Esophagus mucosa (tissue), 1 donor: ENCODE measurements at places on chromosomes 16 and 17. TPM values are rescaled to one million over a fixed set of nuclear protein-coding genes. Genes with fewer than 3 reads are reported as not detected.

DNA sequence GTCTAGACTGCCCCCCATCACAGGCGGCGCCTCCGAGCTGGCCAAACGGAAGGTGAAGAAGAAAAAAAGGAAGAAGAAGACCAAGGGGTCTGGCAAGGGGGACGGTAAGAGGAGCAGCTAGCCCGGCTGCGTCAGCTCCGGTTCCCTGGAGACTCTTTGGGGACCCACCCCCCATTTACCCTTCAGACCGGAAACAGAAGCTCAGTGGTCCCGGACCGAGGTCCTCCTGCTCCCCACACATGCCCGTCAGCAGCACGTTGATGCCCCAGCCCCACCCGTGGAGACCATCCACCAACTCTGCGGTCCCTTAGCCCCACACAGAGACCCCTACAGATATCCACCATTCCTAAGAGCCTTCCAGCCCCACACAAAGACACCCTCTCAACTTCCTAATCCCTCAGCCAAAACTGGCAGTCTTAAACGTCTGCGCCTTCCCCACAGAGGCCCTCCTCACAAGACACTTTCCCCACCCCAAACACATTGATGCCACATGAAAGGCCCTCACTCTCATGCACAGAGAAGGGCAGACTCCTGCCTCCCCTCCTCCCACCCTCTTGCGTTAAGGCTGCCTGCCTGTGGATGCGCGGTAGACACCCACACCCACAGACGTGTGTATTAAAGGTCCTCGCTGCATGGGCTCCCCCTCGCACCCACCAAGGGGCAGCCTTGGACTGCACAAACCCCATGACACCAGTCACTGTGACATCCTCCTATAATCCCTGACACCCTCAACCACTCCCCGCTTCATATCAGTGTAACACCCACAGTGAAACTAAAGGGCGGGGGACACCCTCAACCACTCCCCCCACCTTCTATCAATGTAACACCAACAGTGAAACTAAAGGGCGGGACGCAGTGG lies 58.2 kb upstream of the RPH3AL start:
- ATAC-seq = peak; percentile 9

DNA sequence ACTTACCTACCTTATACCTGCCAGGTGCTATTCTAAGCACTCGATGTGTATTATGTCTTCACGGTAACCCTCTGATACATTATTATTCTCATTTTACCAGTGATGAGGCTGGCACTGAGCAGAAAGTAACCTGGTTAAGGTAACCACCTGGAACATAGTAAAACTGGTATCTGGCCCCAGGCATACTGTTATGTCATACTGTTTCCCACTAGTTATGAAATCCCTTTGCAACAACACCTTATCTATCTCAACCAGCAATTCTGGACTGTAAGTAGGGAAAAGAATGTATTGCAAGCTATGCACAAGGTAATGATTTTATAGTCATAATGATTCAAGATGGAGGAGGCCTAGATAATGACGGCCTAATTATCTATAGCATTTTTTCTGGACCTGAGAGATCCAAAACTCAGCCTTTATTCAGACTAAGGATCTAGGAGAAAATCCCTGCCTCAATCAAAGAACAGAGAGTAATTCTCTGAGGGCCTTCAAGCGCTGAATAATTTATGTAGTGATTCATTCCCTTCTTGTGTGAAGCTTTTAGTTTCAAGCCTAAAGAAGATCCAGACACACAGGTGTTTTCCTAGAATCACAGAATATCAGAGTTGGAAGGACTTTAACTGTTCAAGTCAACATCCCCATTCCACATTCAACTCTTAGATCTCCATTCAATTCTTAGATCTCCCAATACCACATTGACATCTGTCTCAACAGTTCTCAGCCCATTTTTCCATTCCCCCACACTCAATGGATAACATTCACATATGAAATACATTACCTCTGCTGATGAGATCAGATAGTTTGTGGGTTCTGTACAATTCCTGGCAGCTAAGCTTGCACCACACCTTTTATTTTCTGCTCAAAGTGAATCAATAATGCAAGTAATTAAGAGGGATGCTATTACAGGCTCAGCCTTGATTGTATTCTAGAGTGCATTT lies 14.9 kb upstream of the MMD start:
- ATAC-seq = no peak

DNA sequence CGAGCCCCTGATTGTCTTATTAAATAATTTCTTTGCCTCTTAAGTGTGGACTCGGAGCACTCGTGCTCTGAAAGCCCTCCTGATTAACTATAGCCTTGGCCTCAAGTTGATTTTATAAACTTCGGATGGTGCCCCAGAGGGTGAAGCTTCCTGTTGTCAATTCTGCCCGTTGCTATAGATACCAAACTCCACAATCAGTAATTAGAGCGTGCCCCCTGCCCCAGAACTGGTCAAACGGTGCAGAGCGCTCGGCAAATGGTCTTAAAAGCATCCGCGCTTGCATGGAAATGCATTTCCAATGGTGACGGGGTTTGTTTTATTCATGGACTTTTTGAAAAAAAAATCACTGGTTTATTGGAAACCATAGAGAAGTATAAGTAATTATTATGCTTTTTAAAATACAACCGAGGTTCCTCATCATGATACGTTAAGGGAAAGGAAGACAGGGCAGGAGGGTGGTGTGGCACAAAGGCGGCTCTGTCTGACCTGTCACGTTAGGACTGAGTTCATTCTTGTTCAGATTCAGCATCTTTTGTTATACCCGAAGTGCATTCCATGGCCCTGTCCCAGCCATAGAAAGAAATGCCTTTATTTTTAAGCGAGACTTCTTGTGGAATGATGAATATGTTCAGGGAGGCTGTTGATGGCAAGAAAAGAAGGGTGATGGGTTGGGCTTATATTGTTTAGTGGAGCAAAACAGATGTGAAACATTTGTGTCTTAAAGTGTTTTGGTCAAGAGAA lies 476.4 kb downstream of the MAF start:
- no peak for ATAC-seq

DNA sequence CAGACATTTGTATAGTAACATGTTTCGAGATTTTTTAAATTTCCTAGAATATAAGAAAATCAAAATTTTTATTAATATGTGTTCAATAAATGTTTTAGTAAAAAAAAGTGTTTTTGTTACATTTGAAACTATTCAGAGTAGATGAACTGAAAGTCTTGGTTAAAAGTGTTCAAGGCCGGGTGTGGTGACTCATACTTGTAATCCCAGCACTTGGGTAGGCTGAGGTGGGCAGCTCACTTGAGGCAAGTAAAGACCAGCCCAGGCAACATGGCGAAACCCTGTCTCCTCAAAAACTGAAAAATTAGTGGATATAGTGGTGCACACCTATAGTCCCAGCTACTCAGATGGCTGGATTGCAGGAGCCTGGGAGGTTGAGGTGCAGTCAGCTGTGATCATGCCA lies 16.8 kb upstream of the PHKG2 start:
- peak; percentile 27 for ATAC-seq

DNA sequence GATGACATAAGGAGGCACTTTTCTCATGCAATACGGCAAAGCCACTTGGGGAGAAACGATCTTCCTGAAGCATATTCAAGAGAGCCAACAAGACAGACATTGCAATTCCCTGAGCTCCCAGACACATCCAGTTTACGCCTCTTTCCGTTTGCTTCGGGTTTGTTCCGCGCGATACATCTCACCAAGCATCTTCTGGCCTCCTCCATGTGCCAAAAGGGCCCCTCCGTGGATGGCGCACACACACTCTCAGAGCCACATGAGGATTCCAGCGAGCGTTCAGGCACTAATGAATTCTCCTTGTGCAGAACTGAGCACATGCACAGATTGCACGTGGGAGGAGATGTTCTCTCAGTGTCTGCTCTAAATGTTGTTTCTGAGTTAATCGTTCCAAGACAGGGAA lies 146.7 kb upstream of the SHISA6 start:
- ATAC-seq = no peak

GRCh38 chr17:57104461-57105175 lies 19.6 kb downstream of the AKAP1 start:
- ATAC-seq = no peak

- ATAC-seq = no peak
Observed at GRCh38 chr17:80111702-80112470, 10.5 kb downstream of the GAA start.

- ATAC-seq = no peak
Observed at GRCh38 chr16:54538276-54538675, 251.7 kb upstream of the IRX3 start.

DNA sequence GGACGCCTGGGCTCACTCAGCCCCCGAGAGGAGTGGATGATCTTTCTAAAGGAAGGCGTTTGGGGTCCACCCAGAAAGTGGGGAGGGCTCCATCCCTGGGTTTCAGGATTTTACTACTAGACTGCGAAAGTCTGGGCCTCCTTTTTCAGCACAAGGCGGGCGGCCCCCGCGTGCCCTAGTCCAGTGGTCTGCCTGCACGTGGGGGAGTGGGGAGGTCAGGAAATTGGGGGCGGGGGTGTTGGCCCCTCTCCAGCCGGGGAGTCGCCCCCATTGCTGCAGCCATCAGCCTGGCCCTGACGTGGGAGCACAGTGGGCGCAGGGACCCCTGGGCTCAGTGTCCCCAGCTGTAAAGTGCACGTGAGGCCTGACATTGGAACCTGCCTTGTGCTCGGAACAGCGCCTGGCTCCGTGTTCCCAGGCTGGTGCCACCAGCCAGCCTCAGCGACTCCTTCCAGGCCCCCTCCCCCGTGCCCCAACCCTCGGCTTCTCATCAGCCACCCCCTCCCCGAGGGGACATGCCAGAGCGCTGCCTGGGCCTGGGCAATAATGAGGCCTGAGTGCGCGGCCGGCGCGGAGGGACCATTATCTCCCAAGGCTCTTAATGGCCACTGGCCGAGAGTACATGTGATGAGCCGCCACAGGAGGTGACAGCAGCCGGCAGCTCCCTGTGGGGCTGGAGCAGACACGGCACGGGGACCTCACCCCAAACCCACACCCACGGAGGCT lies 2.4 kb upstream of the C1QTNF8 start:
- no peak for ATAC-seq

GRCh38 chr17:65855245-65855644 lies 293.8 kb upstream of the AXIN2 start:
- ATAC-seq = peak; percentile 88

- ATAC-seq = peak; percentile 72
Observed at GRCh38 chr16:77169650-77170236, 21.2 kb upstream of the MON1B start.

DNA sequence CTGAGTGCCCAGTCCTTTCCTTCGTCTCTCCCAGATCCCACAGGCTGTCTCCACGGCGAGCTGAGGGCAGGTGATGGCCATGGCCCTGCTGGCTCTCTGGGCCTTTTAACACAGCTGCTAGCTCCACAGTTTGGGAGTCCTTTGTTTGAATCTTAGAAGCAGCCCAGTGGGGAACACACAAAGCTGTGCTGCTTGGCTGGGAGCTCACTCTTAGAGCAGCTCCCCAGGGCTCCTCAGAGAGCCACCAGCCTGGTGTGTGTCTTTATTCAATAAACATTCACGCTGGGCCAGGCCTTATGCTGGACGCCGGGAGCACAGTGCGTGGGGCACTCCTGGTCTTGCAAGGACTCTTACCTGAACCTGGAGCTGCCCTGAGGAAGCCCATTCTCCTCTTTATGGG lies 29.7 kb downstream of the WNT3 start:
- ATAC-seq = no peak

GRCh38 chr17:21272881-21273792 lies 11.4 kb upstream of the MAP2K3 start:
- ATAC-seq = peak; percentile 3

DNA sequence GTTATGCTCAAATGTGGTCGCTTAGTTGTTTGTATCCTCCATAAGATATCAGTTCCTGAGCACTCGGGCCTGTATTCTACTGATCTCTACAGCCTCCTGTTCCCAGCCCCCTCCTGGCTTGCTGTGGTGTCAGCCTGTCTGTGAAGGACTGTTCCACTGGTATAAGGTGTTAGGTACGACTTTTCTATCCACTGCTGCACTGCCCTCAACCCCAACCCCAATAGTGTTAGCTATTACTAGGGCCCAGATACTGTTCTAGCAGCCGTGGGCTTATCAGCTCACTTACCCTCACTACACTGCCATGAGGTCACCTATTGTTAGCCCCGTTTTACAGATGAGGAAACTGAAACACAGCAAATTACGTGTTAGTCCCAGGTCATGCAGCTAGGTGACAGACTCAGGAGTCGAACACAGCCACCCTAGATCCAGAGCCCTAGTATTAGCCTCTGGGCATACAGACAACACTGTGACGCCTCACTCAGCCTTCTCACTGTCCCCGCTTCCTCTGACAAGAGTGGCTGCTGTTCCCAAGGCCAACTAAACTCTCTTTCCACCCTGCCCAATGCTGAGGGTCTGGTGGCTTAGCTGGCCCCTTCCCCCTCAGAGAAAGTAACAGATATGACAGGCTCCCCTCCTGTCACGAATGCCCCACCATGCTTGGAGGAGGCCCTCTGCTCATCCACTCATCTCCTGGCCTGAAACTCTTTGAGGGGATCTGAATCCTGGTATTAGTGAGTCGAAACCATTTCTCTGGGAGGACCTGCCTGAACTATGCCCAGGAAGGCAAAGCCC lies 25.6 kb upstream of the ZNF652 start:
- no peak for ATAC-seq

DNA sequence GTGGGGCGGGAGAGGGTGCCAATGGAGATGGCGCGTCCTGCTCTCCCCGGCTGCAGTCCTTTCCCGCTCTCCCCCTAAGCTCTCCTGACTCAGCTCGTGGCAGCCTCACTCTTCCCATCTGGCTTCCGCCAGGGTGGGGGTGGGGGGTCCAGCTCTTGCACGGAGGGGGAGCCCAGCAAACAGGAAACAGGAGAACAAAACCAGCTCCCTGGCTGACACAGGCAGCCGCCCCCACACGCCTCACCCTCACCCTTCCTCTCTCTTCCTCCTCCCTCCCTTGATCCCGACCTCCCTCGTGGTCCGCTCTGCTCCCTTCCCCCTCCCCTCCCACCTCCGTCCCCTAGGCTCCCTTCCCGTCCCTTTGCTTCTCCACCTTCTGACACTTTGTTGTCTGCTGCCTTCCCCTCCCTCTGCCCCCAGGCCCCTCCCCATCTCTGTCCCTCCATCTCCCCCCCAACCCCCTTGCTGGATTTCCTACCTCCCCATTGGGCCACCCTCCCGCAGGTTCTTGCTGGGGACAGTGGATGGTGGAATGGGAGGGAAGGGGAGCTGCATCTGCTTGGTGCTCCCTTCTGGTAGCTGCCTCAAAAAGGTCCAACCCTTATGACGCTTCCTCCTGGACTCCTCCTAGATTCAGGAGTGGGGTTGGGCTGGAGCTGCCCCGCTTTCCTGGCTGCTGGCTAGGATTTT lies 23.7 kb downstream of the ARHGAP23 start:
- peak; percentile 7 for ATAC-seq

DNA sequence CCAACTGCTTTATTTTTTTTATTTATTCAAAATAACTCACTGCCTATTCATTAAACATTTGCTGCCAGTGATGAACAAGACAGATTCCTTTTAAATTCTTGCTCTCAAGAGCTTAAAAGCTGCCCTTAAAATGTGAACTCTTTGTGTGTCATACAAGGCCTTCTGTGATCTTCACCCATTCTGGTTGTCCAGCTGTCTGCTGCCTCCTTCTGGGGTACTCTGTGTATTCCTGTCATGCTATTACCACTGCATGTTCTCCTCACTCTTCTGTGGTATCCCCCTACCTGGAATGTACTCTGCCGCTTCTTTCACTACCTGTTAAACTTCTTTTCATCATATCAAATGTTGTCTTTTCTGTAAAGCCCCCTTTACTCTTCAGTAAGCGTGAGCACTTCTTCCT lies 165.8 kb downstream of the CHD9 start:
- ATAC-seq = no peak

Gene CCL16
- total RNA-seq = not detected

Gene RRAD
- 59.1 TPM for total RNA-seq

Gene CCDC154
- 0.12 TPM for total RNA-seq

Gene CCL2
- total RNA-seq = 2.2 TPM

Gene GNAO1
- 0.64 TPM for total RNA-seq

Gene SLC5A11
- total RNA-seq = not detected

Gene GRIN2A
- not detected for total RNA-seq

Gene KRTAP9-4
- total RNA-seq = not detected
